CD4-positive, alpha-beta T cell treated with Interleukin-6 at 100 ng/mL for 8 hours (primary cell): ENCODE measurements at places on chromosomes 6 and 20.

DNA sequence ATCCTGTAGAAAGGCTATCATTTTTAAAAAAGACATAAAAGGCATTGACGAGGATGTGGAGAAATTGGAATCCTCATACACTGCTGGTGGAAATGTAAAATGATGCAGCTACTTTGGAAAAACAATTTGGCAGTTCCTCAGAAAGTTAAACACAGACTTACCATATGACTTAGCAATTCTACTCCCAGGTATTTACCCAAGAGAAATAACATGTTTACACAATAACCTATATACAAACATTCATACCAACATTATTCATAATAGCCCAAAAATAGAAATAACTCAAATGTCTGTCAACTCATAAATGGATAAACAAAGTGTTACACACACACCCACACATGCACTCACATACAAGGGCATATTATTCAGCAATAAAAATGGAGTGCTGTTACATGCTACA is 23.4 kb upstream of the CEP85L start:
- no peak for DNase-seq

DNA sequence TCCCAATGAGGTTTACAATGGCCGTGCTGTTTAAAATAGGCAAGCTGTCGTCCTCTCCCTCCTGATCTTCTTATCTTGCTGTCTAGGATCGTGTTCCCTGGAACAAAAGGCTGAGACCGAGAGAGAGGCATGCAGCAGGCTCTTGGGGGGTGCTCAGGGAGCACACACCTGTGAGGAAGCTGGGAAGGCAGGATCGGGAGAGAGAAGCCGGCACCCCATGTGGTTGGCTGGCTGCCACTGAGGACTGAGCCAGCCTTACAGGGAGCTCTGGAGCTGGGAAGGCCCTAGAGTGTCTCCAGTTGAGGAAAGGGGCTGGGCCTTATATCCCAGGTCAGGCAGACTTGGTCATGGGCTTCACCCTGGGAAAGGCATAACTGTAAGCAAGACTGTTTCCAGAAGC is 184.2 kb downstream of the LY86 start:
- no peak for DNase-seq

DNA sequence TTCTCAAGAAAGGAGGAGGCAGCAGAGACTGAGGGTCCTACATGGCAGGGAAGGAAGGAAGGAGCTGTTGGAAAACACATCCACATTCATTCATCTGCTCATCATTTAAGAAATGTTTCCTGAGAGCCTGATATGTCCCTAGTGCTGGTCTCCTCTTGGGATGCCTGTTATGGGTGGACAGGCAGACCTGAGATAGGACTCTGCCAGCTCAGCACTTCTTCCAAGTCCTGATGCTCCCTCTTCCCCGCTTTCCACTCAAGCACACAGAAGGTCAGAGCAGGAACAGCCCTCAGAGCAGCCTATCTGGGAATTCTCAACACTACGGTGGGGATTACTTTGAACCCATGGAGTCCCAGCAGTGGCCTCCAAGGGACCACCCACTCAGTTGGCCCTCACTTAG is 8.0 kb upstream of the SIRPD start:
- DNase-seq: no peak

DNA sequence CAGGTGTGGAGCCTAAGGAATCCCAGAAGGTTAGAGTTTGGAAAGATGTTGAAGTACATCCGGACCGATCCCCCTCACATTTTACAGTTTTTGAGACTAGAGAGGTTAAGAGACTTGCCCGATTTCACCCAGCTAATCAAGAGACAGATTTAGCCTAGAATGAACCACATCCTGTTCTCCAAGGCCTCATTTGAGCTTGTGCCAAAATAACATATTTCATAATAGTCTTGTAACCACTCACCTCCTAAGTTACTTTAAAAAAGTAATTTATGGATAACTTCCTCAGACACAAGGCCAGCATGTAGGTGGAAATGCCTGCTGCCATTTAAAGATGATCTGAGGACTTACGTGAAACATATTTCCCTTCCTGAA is 39.8 kb upstream of the ARHGAP18 start:
- DNase-seq: peak; percentile 62

GRCh38 chr6:56984361-56984760 is 29.5 kb downstream of the BEND6 start:
- no peak for DNase-seq

- no peak for DNase-seq
These were observed 28.0 kb upstream of the MLIP start for GRCh38 chr6:54083287-54083686.

DNA sequence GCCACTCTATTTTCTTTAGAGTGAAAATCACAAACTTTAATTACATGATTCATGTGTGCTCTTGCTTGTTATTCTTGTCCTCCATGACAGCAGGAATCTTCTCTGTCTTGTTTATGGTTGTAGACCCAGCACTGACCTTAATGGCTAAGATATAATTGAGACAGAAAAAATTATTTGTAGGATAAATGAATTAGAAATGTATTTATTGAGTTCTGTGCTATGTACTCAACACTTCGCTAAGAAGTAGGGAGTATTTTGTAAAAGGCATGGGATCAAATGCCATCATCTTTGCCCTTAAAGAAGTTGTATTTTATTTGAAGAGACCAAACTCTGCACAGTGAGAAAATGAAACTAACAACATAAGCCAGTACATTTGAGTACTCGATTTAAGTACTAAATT is 71.2 kb downstream of the CBLN4 start:
- no peak for DNase-seq

GRCh38 chr20:11249683-11250082 is 575.9 kb upstream of the JAG1 start:
- DNase-seq: no peak

GRCh38 chr6:3318821-3319540 is 60.2 kb downstream of the PSMG4 start:
- DNase-seq: no peak

GRCh38 chr20:24762371-24762770 is 186.7 kb upstream of the CST7 start:
- no peak for DNase-seq

GRCh38 chr20:54029176-54029575 is 41.2 kb downstream of the BCAS1 start:
- DNase-seq: no peak

GRCh38 chr6:73558624-73559398 is 38.0 kb upstream of the EEF1A1 start:
- DNase-seq: no peak

DNA sequence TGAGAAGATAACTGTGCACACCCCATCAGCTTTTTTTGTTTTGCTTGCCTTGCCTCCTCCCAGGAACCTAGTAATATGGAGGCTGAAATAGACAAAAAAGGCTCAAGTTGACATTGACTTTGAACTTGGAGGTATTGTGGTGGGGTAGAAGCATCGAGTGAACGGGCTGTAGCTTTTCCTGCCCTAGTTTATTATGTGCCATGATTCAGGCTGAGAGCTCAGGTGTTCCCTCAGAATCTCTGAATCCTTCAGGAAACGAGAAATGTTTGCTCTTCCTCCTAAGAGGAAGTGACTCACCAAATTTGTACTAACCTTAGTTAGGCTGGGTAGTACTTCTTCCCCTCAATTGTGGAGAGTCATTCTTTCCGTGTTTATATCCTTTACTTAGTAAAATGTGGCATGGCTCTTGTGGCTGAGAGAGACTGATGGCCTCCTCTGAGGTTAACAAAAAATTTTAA is 98.8 kb downstream of the SASH1 start:
- no peak for DNase-seq

GRCh38 chr6:20700375-20700774 is 166.1 kb downstream of the CDKAL1 start:
- DNase-seq: no peak

DNA sequence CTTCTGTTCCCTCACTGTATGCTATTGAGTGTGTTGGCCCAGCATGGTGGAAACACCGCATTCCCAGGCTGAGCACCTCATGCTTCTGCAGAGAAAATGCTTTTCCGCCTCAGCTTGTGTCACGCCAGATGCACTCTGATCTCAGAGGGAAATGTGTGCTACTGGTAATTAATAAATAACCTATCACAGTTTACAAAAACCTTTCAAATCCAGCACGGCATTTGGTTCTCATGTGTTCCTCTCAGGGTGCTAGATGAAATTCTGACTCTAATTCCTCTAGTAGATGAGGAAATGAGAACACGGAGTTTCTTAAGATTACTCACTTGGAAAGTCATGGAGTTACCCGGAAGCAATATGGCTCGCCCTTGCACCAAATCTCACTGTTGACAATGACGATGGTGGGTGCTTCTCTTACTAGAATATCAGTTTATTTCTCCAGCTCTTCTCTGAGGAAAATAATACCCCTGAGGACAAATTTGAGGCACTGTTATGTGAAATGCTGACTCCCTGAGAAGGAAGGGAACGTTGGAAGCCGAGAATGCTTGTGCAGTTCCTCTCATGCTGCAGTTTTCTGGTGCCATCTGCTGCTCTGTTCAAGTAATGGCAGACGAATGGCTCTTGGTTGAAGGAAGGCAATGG is 116.6 kb downstream of the RNF144B start:
- DNase-seq: peak; percentile 28

DNA sequence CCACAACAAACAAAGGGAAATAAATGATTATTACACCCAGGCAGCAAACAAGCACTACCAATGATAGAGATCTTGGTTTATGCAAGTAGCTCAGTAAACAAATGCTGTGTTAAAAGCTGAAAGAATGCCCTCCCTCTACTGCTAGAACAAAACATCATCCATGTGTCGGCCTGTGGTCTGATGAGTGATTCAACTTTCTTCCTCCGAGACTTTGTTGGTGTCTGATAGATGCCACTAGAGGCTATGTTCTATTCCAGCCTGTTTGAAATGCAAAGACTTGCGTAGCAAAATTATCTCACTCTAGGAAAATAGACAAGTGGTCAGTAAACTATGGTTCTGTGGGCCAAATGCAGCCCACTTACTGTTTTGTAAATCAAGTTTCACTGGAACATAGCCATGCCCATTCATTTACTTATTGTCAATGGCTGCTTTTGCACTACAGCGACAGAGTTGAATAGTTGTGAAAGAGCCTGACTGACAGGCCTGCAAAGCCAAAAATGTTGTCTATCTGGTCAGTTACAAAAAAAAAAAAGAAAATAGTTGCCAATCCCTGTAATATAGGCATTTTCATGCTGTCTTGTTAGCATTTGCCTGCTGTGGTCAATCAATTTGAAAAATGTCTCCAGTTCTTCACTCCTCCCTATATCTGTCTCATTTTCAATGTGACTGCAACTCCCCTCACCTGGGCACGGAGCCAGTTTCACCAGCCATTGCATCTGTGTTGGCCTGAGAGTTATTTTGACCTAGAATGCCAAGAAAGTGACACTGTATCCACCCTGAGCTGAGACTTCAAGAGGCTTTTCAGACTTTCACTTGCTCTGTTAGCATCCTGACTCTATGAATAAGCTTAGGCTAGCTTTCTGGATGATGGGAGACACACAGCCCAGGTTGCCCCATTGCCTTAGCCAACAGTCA is 544.6 kb upstream of the BTBD3 start:
- DNase-seq: no peak

DNA sequence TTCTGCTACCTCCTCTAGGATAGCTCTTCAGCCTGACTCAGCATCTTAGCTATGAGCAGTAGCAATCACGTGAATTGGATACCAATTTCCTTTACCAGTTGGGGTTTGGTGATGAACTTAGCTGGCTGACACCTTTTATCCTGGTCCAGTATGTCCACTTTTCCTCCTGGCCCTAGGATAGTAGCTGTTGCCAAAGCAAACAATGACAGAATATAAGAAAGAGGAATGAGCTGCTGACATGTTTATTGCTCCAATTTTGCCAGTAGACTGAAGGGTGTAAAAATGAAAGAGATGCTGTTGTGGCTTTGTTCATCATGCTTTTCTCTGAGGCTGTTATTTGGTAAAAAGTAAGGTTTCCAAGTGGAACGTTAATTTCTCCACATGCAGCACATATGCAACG is 168.3 kb upstream of the JAG1 start:
- no peak for DNase-seq

GRCh38 chr6:82492134-82492533 is 128.5 kb downstream of the TPBG start:
- DNase-seq: no peak

GRCh38 chr20:33568868-33569801 is 79.2 kb downstream of the CBFA2T2 start:
- DNase-seq: no peak

- no peak for DNase-seq
These were observed 150.8 kb upstream of the FAM83B start for GRCh38 chr6:54695815-54696214.

- peak; percentile 65 for DNase-seq
These were observed 1.5 kb upstream of the GMEB2 start for GRCh38 chr20:63628246-63628975.

DNA sequence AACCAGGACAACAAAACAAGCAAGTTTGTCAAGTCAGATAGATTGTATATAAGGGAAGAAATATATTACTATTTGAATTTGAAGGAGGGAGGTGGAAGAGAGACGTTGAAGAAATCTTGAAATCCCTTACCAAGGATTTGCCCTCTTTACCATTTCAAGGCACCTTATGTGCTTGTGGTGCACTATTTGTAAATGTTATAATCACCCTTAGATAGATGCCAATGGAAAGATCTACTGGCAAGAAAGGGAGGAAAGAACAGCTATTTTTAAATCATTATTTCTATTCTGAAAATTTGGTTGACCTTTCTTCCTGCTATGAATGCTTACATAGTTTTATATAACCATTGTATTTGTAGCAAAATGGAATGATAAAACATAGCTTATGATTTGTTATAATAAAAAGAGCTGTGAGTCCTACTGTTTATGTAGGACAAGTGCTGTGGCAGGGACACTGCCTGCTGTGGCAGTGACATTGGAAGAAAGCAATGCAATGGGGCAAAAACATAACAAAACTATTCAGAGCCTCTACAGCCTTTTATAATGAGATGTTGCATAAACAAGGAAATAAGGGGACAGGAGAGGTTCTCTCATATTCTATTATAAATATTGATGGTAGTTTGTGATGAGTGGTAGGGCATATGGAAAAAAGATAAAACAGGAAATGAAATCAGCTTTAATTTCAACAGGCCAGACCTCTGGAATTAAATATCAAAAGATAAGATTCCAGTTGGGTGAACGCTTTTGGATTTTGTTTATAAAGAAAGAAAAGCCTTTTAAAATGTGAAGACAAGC is 1145.2 kb upstream of the GJE1 start:
- no peak for DNase-seq

- DNase-seq: no peak
These were observed 92.0 kb downstream of the LY86 start for GRCh38 chr6:6680526-6680925.
